ENCODE measurements at places on chromosomes 3 and 15. TPM values are rescaled to one million over a fixed set of nuclear protein-coding genes. Genes with fewer than 3 reads are reported as not detected.
A peak's percentile ranks its signal among the peaks of the same experiment; 100 is the strongest.

Gene GOLGA8N
- 3.8 TPM for total RNA-seq

Gene GP9
- total RNA-seq = not detected

Gene PP2D1
- not detected for total RNA-seq

Gene CD86
- 0.29 TPM for total RNA-seq

Gene THBS1
- total RNA-seq = 285 TPM

Gene TRPC1
- 120 TPM for total RNA-seq

Gene SLITRK3
- under 0.01 TPM for total RNA-seq

Gene GAP43
- not detected for total RNA-seq

Gene EPHA3
- total RNA-seq = 5.6 TPM

Gene SCN5A
- total RNA-seq = under 0.01 TPM

DNA sequence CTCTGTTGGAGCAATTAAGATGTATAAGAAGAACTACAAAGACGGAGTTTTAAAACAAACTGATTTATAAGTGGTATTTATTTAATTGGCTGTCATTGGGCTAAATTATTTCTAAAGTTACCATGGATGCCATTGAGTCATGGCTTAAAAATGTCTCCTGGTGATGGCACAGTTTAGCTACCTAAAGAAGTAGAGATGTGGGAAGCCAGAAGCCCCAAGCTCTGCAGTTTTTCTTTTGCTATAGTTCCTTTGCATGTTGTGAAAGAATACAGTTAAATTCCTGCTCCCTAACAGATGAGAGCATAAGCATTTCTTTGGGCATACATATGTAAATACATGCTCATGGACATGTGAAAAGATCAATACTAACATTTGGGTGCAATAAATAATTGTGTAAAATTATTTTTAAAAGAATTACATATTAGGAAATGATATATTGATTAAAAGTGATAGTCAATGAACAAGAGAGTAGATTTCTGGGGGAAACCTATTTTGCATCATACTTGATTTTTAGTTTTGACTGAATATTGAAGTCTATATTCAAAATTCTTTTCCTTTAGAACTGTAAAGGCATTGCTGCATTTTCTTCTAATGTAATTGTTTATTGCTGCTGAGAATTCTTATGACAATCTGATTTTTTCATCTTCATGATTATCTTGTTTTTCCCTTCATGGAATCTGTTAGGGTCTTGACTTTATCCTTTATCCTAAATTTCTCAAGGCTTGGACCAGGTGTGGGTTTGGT is 2.1 kb downstream of the OPA1 start:
- H3K27me3 ChIP-seq = no peaks in the 10 kb centered on the region
- no peaks in the 10 kb centered on the region for H3K36me3 ChIP-seq
- H3K4me1 ChIP-seq = peaks cover 4% of the 10 kb centered on the region
- no peak for DNase-seq

- no peaks in the 10 kb centered on the region for H3K27me3 ChIP-seq
- H3K27ac ChIP-seq = no peak overlapping the region
- no peak overlapping the region for H3K4me3 ChIP-seq
Observed at GRCh38 chr15:81264072-81264857, 59.7 kb downstream of the STARD5 start.

- no peak overlapping the region for H3K27ac ChIP-seq
- H3K4me3 ChIP-seq = no peak overlapping the region
- H3K36me3 ChIP-seq = no peaks in the 10 kb centered on the region
- H3K27me3 ChIP-seq = no peaks in the 10 kb centered on the region
- no peaks in the 10 kb centered on the region for H3K4me1 ChIP-seq
Observed at GRCh38 chr15:44261007-44261706, 27.4 kb upstream of the GOLM2 start.

DNA sequence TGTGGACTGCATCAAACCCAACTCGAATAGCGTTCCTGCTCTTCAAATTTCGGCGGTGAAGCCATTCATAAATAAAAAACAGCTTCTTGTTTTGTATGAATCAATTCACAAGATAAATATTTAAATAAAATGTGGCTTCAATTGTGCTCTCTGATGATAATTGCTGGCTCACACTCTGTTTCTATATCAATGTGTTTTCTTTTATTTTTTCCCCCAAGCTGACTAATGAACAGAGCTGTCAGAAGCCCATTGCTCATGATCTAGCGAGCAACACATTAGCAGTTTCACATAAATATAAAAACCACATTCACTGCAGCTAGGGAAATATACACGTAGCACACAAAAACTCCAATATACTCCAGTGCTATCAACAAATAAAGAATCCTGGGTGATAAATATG is 45.0 kb upstream of the FOXP1 start:
- no peaks in the 10 kb centered on the region for H3K27me3 ChIP-seq
- no peak overlapping the region for H3K27ac ChIP-seq
- no peak overlapping the region for H3K4me3 ChIP-seq

DNA sequence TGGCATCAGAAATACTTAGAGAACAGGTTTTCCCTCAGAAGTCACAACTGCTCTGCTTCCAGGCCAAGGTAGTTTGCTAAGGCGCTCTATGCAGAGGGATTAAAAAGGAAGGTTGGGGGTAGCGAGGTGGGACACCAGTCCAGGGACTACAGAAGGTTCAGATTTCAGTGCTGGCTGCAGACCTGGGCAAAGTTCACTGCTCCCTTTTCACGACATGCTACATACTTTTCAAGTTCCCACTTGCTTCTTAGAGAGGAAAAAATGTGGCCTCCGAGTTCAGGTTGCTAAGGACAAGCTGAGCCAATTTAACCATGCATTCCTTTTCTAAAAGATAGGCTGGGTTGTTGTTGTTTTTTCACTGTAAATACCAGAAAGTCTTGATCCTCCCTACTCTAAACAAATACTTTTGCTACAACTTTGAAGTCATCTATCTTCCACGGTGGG is 158.6 kb upstream of the NR2F2 start:
- H3K27me3 ChIP-seq = no peaks in the 10 kb centered on the region
- no peak overlapping the region for H3K4me3 ChIP-seq
- H3K27ac ChIP-seq = no peak overlapping the region
- no peak for DNase-seq
- H3K36me3 ChIP-seq = no peaks in the 10 kb centered on the region

DNA sequence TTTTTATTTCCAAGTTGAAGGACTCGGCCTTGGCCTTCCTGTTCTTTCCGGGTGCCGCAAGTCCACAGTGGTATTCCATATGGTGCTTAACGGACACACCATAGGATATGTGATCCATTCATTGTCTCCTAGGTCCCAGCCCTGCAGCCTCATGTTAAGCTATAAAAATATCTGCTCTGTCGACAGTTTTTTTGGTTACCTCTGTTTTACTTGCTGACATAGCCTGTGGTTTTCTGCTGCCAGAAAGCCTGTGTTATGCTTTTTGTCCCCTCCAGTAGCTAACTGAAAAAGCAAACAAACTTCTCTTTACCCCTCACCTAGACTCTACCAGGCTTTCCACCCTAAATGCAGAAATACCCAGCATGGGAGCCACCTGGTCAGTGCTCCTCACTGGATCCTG is 5.3 kb downstream of the INAFM2 start:
- DNase-seq = no peak
- H3K27me3 ChIP-seq = no peaks in the 10 kb centered on the region
- no peaks in the 10 kb centered on the region for H3K36me3 ChIP-seq
- H3K4me3 ChIP-seq = no peak overlapping the region

DNA sequence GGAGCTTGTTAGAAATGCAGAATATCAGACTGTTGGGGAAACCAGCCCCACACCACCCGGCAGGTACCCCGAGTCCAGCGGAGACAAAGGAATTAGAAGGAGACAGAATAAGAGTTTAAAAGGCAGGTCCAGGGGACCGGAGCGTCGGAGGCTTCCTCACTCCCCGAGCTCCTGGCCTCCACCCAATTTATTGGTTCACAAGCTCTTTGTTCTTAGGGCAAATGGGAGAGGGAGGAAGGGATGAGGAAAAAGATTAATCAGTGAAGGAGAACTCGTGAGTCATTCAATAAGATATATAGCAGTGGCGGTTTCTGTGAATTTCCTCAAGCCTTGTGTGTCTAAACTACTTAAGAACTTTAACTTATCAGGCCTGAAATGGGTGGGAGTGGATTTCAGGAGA is 32.1 kb upstream of the WDR72 start:
- DNase-seq = no peak
- H3K27me3 ChIP-seq = no peaks in the 10 kb centered on the region
- H3K36me3 ChIP-seq = no peaks in the 10 kb centered on the region

GRCh38 chr3:23590424-23591273 is 215.1 kb upstream of the UBE2E1 start:
- no peaks in the 10 kb centered on the region for H3K4me1 ChIP-seq
- H3K36me3 ChIP-seq = peaks cover 3% of the 10 kb centered on the region
- no peak for DNase-seq

- H3K27ac ChIP-seq = peak within 1 kb of the TSS; percentile 92
- peaks cover 5% of the 10 kb centered on the region for H3K4me1 ChIP-seq
- no peaks in the 10 kb centered on the region for H3K36me3 ChIP-seq
- peak within 1 kb of the TSS; percentile 57 for H3K4me3 ChIP-seq
- DNase-seq = peak; percentile 62
- H3K27me3 ChIP-seq = no peaks in the 10 kb centered on the region
Observed at GRCh38 chr15:51094606-51095569, at the start of gene TNFAIP8L3. Gene TNFAIP8L3 (minus strand): TSS chr15:51094906. CDS start chr15:51094595, 311 bp downstream.

GRCh38 chr3:98073486-98073885 is 13.5 kb upstream of the OR5AC2 start:
- no peak overlapping the region for H3K27ac ChIP-seq
- H3K4me3 ChIP-seq = no peak overlapping the region
- no peaks in the 10 kb centered on the region for H3K4me1 ChIP-seq
- no peak for DNase-seq

DNA sequence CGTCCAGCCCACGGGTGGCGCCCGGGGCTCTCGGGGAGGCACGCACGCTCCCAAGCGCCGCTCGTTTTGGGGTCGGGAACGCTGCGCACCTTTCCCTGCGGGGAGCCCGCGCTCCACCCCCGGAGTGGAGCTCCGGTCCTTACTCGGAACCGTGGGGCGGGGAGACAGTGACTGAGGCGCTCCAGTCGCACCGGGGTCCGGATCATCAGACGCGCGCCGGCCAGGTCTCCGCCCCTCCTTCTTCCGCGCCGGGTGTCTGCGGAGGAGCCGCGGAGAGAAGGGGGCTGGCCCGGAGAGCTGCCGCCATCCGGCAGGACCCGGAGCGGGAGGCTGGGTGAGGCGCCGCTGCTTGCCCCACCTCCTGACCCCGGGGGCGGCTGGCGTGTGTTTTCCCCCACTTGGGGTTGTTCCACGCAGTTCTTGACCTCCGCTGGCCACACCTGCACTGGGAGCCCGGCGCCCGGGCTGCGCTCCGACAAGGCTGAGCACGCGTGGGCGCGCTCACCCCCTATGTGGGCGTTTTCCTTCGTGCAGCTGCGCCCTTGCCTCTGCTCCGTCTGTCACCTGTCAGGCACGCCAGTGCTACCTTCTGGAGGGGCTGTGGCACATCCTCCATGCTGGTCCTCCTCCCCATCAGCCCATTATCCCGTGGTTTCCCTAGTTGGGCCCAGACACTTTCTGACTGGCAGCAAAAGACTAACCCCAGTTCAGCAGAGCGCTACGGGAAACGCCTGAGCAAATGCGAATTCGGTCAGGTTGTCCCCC is at the start of gene MCF2L2:
Gene MCF2L2, minus strand, starts transcription at position 173 of the 765 bp plus-strand sequence. CDS start 642 bp downstream, outside the sequence.
- no peak for DNase-seq
- peak within 1 kb of the TSS; percentile 36 for H3K4me3 ChIP-seq
- H3K4me1 ChIP-seq = no peaks in the 10 kb centered on the region
- no peaks in the 10 kb centered on the region for H3K27me3 ChIP-seq
- no peaks in the 10 kb centered on the region for H3K36me3 ChIP-seq
- H3K27ac ChIP-seq = no peak within 1 kb of the TSS

- H3K4me1 ChIP-seq = no peaks in the 10 kb centered on the region
- no peak overlapping the region for H3K4me3 ChIP-seq
- H3K27me3 ChIP-seq = no peaks in the 10 kb centered on the region
Observed at GRCh38 chr15:33639978-33640377, 328.3 kb upstream of the CHRM5 start.

DNA sequence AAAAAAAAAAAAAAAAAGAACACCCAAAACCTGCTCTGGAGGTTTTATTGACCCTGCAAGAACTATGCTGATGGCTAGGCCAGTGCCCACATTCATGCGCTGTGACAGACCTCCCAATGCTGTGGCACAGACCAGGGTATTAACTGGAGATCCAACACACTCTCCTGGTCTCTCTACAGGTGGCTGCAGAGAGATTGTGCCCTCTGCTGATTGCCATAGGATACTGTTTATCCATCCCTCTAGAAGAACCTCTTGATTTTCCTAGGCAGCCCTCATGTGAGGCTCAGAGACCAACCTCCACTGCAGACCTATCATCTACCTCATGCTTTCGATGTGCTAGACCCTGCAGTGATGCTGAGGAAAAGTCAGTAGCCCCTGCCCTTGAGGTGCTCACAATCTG is 125.5 kb upstream of the TRIM42 start:
- H3K4me1 ChIP-seq = no peaks in the 10 kb centered on the region
- H3K27ac ChIP-seq = no peak overlapping the region
- H3K27me3 ChIP-seq = no peaks in the 10 kb centered on the region

DNA sequence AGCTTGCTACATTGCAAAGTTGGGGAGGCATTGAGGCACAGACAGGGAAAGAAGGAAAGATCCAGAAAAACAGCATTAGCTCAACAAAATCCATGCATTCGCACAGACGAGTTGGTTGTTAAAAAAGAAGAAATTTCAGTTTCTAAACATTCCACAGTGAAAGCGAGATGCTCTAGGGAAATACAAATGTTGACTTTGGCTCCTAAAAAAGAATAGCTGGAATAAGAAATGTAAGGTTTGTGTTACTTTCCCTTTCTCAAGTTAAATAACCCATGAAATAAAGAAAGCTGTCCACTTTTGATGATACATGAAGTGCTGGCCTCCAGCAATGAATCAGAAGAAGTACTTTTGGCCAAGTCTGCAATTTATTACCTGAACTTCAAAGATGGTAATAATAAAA is 465.1 kb downstream of the ERC2 start:
- H3K27me3 ChIP-seq = peaks cover 11% of the 10 kb centered on the region
- no peak overlapping the region for H3K27ac ChIP-seq
- no peak for DNase-seq
- H3K36me3 ChIP-seq = no peaks in the 10 kb centered on the region

GRCh38 chr15:77015646-77016320 is 20.9 kb downstream of the PSTPIP1 start:
- H3K36me3 ChIP-seq = no peaks in the 10 kb centered on the region
- H3K4me3 ChIP-seq = no peak overlapping the region
- no peak overlapping the region for H3K27ac ChIP-seq

- no peak overlapping the region for H3K27ac ChIP-seq
- no peaks in the 10 kb centered on the region for H3K27me3 ChIP-seq
- no peaks in the 10 kb centered on the region for H3K36me3 ChIP-seq
- no peak for DNase-seq
Observed at GRCh38 chr3:40985195-40985594, 214.1 kb upstream of the CTNNB1 start.

- no peak overlapping the region for H3K4me3 ChIP-seq
- no peak overlapping the region for H3K27ac ChIP-seq
- no peaks in the 10 kb centered on the region for H3K36me3 ChIP-seq
- no peaks in the 10 kb centered on the region for H3K27me3 ChIP-seq
Observed at GRCh38 chr15:73225358-73226015, 143.3 kb downstream of the HCN4 start.

DNA sequence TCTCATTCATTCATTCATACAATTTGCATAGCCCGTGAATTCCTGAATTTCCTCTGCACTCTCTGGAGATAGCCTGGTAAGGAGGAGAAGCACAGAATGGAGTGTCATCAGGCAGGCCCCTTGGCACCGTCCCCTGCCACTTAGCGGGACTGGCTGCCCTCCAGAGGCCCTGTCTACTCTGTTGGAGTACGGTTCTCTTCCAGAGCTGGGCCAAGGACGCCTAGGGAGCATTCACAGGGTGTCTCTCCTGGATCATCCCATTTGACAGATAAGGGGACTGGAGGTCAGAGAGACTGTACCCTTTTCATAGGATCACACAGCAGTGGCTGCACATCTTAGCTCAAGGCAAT is 48.0 kb downstream of the PTH1R start:
- H3K27ac ChIP-seq = no peak overlapping the region
- H3K4me3 ChIP-seq = no peak overlapping the region
- no peak for DNase-seq
